ENCODE measurements at places on chromosomes 6 and 20.

DNA sequence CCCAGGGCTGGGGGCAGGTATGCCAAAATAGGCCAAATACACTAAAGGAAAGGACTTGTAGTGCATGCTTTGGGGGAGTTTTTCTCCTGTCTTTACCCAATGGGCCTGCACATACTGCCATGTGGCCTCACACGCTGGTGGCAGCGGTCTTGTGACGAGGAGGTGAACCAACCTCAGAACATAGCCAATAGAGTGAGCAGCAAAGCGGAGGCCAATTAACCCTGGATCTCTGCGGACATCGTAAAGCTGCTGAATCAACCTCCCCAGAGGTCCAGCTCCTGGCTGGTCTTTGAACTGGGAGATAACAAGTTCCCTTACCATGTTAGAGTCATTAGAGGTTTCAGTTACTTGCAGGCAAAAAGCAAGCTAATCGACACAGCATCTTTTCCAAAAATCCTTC lies 280.1 kb downstream of the PREX1 start:
- no peak for DNase-seq

GRCh38 chr20:13092111-13092510 lies 83.3 kb downstream of the SPTLC3 start:
- DNase-seq, result no peak

- no peak for DNase-seq
Measured at GRCh38 chr6:116419069-116419786, 41.9 kb upstream of the CALHM6 start.

DNA sequence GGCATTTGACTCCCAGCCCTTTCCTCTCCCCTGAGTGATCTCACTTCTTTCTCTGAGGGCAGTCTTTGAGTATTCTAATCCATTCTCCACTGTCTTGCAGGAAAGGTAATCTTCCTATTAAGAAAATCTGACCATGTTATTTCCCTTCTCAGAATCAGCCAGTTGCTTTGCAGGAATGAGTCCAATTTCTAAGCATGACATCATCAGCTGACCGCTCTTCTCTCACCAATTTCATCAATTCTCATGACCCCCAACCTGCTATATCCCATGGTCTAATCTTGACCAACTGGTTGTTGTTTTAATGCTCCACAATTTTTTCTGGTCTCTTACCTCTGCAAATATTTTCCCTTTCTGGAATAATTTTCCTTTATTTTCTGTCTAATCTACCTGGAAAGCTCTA lies 73.4 kb downstream of the FAM229B start:
- DNase-seq, result no peak

GRCh38 chr6:110815015-110815410 lies 256 bp downstream of the CDK19 start:
- DNase-seq, result no peak

- no peak for DNase-seq
Measured at GRCh38 chr6:166958926-166959861, 2.8 kb upstream of the RNASET2 start.

DNA sequence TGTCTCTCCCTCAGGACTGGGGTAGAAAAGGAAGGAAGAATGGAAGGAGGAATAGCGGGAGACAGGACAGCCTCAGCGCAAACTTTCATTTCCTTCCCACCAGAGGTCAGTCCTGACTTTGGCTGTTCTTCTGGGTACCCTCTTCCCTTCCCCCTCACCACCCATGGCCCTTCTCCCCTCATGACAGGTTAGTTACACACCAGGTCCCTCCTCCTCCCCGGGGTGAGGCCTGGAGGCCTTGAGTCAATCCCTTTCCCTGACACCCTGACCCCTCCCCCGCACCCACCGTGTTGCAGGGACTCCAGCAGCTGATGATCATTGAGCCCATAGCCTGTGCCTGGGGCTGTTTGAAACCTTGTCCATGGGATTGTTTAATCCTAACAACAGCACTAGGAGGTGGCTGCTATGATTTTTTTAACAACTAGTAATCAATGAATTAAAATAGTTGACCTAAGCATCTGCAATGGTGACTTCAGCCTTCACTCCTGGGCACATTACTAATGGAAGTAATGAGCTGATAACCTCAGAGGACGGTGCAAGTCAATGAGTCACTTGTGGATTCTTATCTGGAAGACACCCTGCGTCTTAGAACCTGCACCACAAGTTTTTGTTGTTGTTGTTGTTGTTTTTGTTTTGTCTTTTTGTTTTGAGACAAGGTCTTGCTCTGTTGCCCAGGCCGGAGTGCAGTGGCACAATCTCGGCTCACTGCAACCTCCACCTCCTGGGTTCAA lies 46.6 kb upstream of the CCDC167 start:
- DNase-seq, result no peak

- DNase-seq, result no peak
Measured at GRCh38 chr6:105091140-105091829, 88.5 kb downstream of the POPDC3 start.

- no peak for DNase-seq
Measured at GRCh38 chr6:90859056-90859455, 272.2 kb upstream of the MAP3K7 start.
